Bone marrow (tissue), 2 donors: ENCODE measurements at places on chromosomes 5 and 9.
A peak's percentile ranks its signal among the peaks of the same experiment; 100 is the strongest.

DNA sequence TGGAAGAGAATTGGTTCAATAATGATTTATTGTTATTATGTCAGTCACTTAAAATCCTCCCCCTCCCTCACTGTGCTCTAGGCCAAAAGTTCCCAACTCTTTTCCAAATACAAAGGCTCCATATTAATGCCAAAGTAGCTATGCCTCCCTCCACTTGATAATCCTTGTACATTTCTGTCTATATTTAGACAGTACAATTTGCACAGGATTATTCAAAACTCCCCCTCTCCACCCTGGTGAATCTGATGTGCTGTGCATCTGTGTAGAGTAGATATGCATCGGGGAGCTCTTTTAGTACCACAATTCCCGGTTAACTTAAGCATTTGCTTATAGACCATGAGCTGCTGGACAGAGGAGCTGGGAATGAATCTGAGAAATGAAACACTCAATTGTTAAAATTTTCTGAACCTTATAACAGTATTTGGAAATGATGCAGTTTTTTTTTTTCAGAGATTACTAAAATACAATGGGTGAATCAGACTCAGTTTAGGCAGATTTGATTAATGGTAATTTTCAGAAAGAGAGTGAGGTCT lies 27.6 kb downstream of the GLRA1 start:
- DNase-seq: no peak

- no peak for DNase-seq
Observed at GRCh38 chr5:96008987-96009647, 47.5 kb upstream of the ELL2 start.

- DNase-seq: no peak
Observed at GRCh38 chr5:124929000-124929399, 182.6 kb upstream of the ZNF608 start.

DNA sequence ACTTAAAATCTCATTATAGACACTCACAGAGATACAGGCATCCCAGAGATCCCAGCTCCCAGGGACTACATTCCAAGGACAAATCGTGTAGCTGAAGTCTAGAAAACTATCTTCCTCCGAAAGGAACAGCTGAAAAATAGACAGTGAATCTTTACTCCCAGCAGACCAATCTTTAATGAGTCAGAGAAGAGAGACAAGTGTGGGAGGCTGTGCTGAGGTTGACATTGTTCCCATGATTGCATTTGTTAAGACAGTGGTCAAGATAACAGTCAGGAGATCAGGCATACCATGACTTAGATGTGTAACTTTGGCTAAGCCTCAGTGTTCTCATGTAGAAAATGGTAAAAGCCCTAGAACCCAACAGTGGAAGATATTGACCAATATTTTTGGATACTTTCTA lies 120.7 kb downstream of the PAPPA start:
- no peak for DNase-seq

DNA sequence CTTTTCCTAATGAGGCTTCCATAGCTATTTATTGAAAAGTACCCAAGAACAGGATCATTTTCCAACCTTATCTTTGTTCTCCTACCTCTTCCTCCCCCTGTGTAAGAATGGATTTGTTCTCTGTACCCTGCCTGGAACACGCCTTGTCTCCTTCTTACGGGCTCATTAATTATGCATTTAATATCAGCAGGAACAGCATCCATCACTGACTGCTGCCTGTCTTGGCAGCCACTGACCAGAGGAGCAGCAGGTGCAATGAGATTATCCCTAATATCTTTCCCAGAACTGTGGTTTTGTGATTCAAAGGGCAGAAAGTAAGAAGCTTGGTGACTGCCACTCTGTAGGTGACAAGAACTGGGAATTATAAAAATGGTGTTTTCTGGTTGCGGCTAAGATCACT lies 19.3 kb upstream of the INSYN2B start:
- DNase-seq: no peak

DNA sequence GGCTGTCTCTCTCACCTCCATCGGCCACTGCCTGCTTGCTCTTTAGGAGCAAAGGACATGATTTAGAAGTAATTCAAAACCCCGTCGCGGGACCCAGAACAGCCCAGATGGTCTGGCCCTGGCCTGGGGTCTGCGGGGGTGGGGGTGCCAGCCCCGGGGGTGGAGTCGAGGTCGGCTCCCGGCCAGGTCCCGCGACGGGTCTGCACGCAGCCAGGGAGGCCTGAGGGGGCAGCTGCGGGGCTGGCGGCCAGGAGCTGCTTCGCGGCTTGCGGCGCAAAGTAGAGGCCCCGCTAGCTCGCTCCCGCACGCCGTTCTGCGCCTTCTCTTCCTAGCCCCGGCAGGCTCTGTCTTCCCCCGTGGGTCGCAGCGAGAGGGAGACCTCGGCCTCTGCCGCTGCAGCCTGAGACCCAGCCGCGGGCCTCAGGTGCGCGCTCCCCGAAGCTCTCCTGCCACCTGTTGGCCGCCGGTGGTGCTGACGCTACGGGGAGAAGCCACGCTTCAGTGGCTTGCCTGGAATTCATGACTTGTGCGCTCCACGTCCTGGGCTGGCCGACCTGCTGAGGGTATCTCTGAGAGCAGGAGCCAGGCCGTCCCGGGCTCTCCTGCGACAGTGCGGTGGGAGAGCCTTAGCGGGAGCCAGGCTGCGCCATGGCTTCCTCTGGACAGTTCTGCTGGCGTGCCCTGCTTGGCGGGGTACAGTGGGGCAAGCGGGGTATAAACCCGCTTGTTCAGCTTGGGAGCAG lies 157.2 kb upstream of the PITX1 start:
- DNase-seq: peak; percentile 18

GRCh38 chr9:9246726-9247125 lies 1366.1 kb downstream of the PTPRD start:
- no peak for DNase-seq

GRCh38 chr5:93608855-93609254 lies 25.8 kb downstream of the NR2F1 start:
- no peak for DNase-seq

DNA sequence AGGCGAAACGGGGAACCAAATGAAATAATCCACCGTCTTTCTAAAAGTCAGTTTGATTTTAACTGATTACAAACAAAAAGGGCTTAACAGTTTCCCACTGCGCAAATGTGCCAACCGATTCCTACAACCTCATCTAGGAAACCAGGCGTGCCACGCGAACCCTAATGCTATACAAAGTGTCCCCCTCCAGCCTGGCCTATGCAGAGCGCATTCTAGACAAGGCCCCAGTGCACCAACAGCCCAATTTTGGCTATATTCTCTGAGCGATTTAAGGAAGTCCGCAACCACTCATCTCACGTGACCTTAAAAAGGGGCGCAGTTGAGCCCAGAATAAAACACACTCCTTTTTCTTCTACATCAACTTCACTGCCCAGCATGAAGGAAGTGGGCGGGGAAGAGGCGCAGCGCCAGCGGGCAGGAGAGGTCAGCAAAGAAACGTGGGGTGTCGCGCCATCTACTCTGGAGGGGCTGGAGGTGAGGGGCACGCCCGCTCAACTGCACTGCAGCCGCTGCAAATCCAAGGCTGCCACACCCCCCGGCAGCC lies 779 bp downstream of the FAM13B start:
- peak; percentile 71 for DNase-seq
